ENCODE measurements at places on chromosomes 16 and 17. TPM values are rescaled to one million over a fixed set of nuclear protein-coding genes. Genes with fewer than 3 reads are reported as not detected.

The HSD17B1 gene
- total RNA-seq: 4.1 TPM

GRCh38 chr17:39622380-39623006 lies 4.3 kb upstream of the PPP1R1B start:
- no peak for DNase-seq

- no peak for DNase-seq
Measured at GRCh38 chr16:22370038-22370820, 4.2 kb downstream of the CDR2 start.

GRCh38 chr17:35641032-35641431 lies 53.9 kb downstream of the AP2B1 start:
- DNase-seq: no peak

GRCh38 chr16:3872216-3872895 lies 8.2 kb downstream of the CREBBP start:
- no peak for DNase-seq

- no peak for DNase-seq
Measured at GRCh38 chr16:49746545-49746944, 109.4 kb downstream of the ZNF423 start.

- DNase-seq: no peak
Measured at GRCh38 chr16:12268606-12269005, 292.1 kb downstream of the SNX29 start.
